H7 (cell line): ENCODE measurements at places on chromosomes 3 and 15.

DNA sequence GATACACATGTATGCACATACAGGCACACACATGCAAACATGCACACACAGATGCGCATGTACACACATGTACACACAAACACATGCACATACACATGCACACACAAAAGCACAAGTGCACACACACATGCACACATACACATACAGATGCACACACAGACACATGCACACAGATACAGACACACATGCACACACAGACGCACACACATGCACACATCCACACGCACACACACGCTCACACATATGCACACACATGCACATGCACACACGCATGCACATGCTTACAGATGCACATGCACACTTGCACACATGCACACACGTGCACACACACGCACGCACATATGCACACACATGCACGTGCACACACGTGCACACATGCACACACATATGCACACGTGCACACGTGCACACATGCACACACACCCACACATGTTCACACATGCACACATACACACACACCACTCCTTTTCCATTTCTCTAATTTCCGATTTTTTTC lies 283.8 kb upstream of the FRG2C start:
- no peak for DNase-seq

- no peak for DNase-seq
Measured at GRCh38 chr15:94366781-94367180, 135.4 kb downstream of the MCTP2 start.

GRCh38 chr15:51269496-51269895 lies 68.9 kb downstream of the CYP19A1 start:
- DNase-seq = no peak

GRCh38 chr3:150733936-150734794 lies 28.8 kb downstream of the SIAH2 start:
- no peak for DNase-seq

GRCh38 chr15:29196722-29197121 lies 72.9 kb downstream of the NSMCE3 start:
- no peak for DNase-seq

DNA sequence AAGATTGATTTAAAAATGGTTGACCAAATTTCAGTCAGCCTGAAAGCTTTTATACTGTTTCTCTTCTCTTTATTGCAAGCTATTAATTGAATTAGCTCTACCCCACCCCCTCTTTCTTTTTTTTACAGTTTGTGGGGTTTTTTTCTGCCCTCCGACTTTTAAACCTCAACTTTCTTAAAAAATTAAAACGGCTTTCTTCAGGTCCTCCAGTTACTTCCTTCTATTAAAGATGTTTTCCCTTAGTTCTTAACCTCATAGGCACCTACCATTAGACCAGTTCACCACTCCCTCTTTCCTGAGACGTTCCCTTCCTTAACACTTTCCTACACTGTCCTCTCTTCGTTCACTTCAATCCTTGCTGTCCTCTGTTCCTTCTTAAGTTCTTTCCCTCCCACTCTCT lies 52.4 kb downstream of the ATP8B4 start:
- no peak for DNase-seq

DNA sequence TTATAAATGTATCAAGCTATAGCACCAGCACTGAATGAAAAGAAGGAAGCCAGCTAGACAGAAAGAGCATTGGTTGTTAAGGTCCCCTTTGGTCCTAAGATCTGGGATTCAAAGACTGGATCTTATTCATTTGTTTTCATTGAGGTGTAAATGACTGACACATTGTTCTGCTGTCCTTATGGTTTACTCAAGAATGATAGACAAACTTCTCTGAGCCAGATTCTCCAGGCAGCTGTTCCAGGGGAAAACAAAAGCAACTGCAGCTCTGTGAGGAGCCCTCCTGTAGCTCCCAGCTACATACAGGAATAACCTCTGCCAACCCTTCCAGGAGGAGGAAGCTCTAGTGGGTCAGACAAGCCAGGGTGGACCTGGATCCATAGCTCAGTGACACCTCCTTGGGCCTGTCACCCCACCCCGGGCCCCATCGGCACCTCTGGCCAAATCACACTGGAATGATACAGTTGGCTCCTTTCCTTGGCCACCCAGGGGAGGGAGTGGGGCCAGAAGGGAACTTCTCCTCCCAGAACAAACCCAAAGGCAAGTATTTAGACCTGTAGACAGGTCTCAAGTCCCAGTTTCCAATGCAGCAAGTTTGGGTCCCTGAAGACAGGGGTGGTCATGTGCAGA lies 57.8 kb downstream of the ZNF621 start:
- no peak for DNase-seq

- DNase-seq = no peak
Measured at GRCh38 chr15:39698444-39699390, 83.9 kb downstream of the FSIP1 start.

- DNase-seq = no peak
Measured at GRCh38 chr15:42707873-42708544, 28.9 kb downstream of the CDAN1 start.

- DNase-seq = no peak
Measured at GRCh38 chr15:31332681-31333071, 6.0 kb downstream of the KLF13 start.

GRCh38 chr3:86251781-86252180 lies 739.2 kb downstream of the VGLL3 start:
- DNase-seq = no peak
